NCI-H1105 treated with DMSO at 0.1 percent for 48 hours (cell line): ENCODE measurements at places on chromosomes 5 and 9.

- no peak for DNase-seq
These were observed 947.3 kb upstream of the COX7C start for GRCh38 chr5:85670417-85670816.

GRCh38 chr5:65191554-65192135 lies 290.1 kb downstream of the ADAMTS6 start:
- DNase-seq, result no peak

DNA sequence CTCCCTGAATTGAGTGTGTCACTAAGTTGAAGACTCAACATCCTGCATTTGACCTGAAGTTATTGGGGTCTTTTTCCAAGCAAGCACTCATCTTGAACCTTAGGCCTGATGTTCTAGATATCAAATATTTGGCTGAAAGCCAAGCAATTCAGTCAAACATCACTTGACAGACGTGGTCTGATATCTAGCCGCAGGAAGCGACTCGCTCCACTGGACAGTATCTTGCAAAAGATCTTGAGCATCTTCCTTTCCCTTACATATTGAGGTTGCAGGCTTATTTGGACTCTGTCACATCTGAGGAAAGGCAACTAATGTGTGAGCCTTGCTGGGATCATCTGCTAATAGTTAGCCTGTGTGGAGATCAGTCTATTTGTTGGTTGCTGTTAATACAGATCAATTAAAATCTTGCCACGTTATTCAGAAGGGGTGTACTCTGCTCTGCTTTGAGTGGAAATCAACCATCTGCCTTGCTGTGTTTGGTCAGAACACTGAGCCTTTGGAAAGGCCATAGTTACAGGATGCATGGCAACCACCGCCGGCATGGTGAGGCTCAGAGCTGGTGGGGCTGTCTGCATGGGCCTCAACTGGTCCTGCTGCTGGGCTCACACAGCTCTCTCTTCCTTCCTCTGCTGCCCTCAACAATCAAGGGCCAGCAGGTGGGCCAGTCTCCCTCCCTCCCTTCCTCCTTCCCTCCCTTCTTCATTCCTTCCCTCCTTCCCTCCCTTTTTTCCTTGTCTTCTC lies 166.9 kb upstream of the KLF9 start:
- DNase-seq, result no peak

GRCh38 chr5:134714120-134714519 lies 24.2 kb upstream of the CAMLG start:
- no peak for DNase-seq

DNA sequence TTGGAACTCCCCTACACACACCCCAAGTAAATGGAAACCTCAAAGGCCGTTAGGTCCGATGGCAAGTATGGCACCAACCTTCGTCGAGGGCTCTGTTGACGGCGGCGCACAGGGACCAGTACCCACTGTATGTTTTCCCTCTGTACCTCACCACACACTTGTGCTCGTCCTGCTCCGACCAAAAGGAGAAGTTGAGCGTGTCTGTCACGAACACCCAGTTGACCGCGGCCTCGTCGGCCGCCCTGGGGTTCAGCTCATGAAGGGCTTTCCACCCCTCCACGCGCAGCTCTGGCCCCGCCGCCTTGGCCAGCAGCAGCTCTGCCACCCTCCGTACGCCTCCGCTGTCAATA lies 24.0 kb downstream of the HNRNPK start:
- DNase-seq, result peak; percentile 31

DNA sequence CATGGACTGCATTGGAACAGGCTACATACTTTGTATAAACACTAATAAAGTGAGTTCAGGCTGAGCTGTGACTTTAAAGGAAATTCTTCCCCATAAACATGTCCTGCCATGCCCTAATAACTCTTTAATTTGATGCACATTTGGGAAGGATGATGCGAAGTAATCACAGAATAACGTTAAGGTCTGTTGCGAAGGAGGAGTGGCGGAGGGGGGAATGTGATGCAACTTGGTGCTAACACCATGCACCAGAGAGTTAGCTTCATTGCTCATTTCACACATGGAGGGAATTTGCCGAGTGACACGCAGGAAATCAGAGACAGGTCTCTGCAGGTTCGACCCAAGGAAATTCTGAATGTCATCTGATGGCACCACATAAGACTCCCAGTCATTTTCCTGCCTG lies 32.9 kb downstream of the SLIT3 start:
- DNase-seq, result no peak

DNA sequence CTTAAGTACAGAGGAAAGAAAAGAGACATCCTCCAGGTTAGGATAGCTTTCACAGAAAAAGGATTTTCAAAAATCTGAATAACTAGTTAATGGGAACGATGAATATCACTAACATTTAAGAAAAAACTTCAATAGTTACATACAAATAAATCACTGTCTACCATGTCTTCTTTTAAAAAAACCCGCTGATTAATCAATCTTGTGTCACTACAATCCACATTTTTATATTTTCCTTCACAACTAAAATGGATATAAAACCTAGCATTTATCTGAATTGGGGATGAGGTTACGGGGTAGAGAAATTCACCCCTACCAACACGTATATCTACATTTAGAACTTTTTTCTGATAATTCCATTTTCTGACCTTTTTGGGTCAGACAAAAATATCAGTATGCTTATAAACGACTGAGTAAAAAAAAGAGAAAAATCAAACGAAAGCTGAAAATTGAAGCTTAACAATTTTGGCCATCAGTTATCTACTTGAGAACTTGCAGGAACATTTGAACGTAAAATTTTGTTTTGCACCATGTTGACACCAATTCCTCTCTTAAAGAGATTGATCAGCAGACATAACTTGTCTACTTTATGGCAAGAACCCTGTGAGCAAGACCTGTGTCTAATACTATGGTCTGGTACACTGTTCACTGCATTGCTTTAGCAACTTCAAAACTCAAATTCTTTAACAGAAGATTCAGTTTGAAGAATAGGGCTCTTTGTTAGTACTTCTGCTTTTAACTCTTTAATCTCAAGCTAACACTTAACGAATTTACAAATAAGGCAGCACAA lies 4.8 kb downstream of the NR3C1 start:
- DNase-seq, result no peak

DNA sequence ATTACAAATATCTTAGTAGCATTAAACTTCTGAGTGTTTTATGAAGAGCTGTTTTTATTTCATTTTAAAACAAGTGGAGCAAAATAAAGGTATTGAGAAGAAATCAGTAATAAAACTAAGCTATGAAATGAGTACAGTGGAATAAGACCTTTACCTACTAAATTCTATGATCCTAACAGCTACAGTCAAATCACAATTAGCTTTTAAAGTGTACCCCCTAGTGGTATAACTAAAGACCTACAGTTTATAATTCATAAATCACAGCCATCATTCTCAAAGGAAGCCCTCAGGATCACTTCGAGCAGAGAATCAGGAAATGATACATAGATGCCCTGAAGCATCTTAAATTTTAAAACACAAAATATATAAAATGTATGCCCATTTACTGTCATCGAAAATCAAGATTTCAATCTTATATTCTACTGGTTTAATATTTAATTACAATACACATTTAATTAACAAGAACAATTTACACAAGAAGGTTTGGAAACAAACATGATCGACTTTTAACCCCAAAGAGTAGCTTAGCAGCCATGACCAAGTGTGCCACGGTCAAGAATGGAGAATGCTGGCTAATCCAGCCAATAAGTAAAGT lies 12.3 kb downstream of the CCNH start:
- peak; percentile 37 for DNase-seq

DNA sequence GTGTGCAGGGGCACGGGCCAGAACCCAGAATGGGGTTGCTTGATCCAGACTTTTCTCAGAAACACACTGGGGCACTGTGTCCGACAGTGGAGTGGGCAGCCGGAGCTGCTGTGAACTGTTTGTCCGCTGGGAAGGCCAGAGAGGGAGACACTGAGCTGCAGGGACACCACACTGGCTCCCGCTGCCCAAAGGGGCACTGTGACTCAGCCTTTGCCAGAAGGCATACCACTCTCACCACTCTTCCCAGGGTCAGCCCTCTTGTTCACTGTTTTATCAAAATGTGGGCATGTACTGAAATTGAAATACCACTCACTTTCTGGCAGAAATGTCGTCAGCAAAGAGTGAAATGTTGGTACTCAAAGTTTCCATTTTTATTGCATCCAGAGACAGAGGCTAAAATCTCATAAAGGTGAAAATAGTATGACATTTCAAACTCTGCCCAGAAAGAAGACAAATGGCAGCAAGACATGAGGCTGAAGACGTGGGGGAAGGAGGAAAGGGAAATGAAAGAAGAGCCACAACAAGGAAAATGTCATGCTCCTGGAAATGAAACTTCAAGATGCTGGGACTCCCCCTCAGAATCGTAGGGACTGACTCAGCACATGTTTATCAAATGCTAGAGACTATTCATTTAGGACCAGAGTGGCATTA lies 4.5 kb upstream of the IL7R start:
- no peak for DNase-seq

DNA sequence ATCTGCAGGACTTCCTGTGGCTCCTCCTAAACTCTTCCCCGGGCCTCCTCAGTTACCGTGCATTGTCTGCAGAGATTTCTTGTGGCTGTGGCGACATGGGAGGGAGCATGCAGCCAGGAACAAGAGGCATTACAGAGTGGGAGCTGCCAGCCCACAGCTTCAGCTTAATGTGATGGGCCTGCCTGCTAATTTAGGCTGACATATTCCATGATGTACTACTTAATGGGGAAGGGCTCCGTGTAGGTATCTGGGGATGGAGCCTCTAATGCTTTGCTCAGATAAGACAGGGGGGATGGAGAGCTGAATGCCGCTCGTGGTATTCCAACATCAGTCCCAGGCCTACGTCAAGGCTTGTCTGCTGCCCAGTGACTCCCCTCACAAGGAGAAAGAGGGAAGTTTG lies 137.6 kb upstream of the GPR151 start:
- no peak for DNase-seq

GRCh38 chr5:150488519-150489359 lies 19.2 kb upstream of the NDST1 start:
- DNase-seq, result no peak

DNA sequence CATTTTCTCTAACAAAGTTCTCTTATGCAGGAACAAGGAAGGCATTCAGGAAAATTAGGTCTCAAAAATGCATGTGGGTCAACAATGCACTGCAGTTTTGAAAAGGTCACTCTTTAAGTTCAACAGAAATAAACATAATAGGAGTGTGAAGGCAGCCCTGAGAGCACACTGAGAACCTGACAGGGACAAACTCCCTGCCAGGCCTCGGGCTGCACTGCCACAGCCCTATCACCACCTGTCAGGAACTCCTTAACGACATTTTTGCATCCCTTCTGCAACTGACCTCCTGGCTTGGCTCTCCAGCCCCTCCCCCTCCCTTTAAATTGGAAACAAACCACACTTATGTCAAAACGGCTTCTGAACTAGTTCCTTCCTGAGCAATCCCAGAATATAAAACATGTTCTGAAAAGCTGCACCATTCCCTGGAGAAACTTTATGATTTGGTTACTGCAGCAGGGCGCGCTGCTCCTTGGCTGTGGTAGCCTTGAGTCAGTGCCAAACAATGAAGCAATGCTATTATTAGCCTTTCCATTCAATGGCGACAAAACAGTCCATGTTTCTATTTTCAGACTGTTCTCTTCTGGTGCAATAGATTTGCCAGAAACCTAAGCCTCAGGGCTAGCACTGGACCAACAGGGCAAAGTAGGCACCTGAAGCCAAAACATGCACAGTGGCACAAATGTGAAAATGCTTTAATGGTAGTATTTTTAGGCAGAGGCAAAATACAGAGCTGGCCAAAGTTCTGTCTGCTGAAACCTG lies 160.1 kb upstream of the ZNF608 start:
- DNase-seq, result peak; percentile 67

DNA sequence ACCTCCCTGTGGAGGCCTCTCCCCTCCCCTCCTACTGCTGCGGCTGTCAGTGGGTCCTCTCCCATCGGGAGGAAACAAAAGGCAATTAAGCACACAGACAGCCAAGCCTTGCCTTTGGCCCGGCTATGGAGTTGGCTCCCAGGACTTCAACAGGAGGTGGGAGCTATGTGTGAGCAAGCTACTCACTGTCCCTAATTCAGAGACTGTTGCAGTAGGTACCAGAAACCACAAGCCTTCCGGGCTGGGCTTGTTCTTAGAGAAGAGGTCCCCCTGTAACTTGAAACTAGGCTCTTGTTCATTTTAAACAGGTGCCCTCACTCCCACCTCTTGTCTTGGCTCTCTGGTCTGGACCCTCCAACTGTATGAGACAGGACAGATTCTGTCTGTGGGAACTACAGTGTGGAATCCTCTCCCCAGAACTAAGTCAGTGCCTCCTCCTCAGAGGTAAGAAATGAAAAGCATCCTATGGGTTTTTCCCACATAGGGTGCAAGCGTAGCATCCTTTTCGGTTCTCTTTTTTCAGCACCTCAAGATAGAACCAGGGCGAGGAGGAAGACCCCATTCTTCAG lies 561.1 kb downstream of the EBF1 start:
- DNase-seq, result no peak

GRCh38 chr9:137050570-137050969 lies 3.3 kb downstream of the ENTPD2 start:
- no peak for DNase-seq

- no peak for DNase-seq
These were observed 16.4 kb downstream of the MFAP3 start for GRCh38 chr5:154055201-154055600.

DNA sequence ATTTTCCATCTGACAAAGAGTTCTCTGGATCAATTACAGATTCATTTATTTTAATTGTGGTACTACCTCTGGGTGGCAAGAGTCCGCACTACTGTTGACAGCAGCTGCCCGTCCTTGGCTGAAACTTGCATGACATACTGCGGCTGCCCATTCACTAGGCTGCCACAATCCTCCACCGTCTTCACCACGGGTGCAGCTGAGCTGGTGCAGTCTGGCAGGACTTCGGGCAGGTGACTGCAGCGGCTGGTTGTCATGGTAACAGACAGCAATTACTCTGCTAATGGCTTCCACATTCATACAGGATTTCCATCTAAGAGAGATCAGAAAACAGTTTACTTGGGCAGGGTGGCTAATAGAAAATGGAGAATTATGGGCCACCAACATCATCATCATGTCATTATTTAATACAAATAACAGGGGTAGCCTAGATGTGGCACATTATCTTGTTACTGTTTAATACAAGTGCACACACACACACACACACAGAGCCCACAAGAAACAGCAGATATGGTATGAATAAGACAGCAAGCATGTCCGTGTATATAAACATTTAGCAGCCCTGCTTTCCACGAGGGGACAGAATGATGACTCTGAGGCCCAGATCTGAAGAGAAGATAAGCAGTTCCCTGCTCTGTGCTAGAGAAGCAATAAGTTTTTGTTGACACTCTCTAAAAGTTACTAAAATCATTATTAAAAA lies 112.3 kb downstream of the MARCHF3 start:
- DNase-seq, result peak; percentile 90

DNA sequence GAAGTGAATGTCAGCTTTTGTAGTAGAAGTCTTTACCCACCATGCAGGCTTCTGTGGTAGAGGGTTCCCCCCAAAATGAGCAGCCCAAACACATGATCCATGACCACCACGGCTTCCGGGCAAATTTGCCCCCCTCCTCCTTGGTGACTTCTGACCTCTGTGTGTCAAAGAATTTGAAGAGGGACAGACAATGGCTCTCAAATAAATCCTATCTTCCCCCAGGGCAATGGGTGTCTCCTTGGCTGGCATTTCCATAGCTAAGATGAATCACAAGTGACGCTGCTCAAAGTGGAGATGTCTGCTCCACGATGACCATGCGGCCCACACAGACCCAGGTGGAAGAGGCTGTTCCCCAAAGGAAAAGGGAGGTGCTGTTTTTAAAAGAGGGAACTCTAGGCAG lies 30.2 kb upstream of the BOD1 start:
- DNase-seq, result no peak
